Cardiac muscle cell (in vitro differentiated cells and primary cell): ENCODE measurements at places on chromosomes 3 and 15. TPM values are rescaled to one million over a fixed set of nuclear protein-coding genes. Genes with fewer than 3 reads are reported as not detected.

Gene CLDN16
- total RNA-seq = 0.18 TPM in 1 of 2 replicates, not detected in the other

Gene ADAMTS7
- 20.4 and 35.3 TPM in 2 replicates for total RNA-seq

Gene BNC1
- 4.5 and 4.7 TPM in 2 replicates for total RNA-seq

Gene MSL2
- 8.8 and 16.4 TPM in 2 replicates for total RNA-seq

Gene NT5DC2
- 214 and 233 TPM in 2 replicates for total RNA-seq

Gene CCR3
- not detected in 2 replicates for total RNA-seq

Gene TERC
- total RNA-seq = 7.1 and 45.9 TPM in 2 replicates

Gene C3orf49
- total RNA-seq = not detected in 2 replicates

Gene ATP2B2
- total RNA-seq = 0.63 and 0.77 TPM in 2 replicates

Gene CPNE9
- not detected in 2 replicates for total RNA-seq

Gene SLC9A9
- total RNA-seq = 1.1 and 1.5 TPM in 2 replicates

Gene CKMT1B
- total RNA-seq = 1.5 and 3.8 TPM in 2 replicates

Gene MESP2
- 0.32 and 2.4 TPM in 2 replicates for total RNA-seq

Gene SLC28A2
- not detected in 2 replicates for total RNA-seq

Gene ZCWPW2
- total RNA-seq = 0.09 and 0.70 TPM in 2 replicates

Gene GOLGA6L10
- total RNA-seq = 0.12 and 0.28 TPM in 2 replicates

Gene NOX5
- total RNA-seq = 0.12 and 0.25 TPM in 2 replicates

Gene GPR87
- total RNA-seq = not detected in 2 replicates

Gene ROBO1
- 56.4 and 171 TPM in 2 replicates for total RNA-seq

Gene ZNF860
- total RNA-seq = not detected in 2 replicates

Gene CCDC71
- 44.4 and 59.2 TPM in 2 replicates for total RNA-seq

Gene CLRN1
- not detected in 2 replicates for total RNA-seq

Gene AGBL1
- 0.04 and 0.06 TPM in 2 replicates for total RNA-seq

Gene C2CD4A
- total RNA-seq = not detected in 2 replicates

Gene LTK
- total RNA-seq = 2.6 and 3.7 TPM in 2 replicates

Gene ITIH3
- 0.06 TPM in 1 of 2 replicates, not detected in the other for total RNA-seq

Gene TNFSF10
- not detected in 2 replicates for total RNA-seq

Gene CACNA2D3
- total RNA-seq = 0.11 and 0.45 TPM in 2 replicates

Gene GHSR
- not detected in 2 replicates for total RNA-seq

Gene PAK6
- total RNA-seq = 9.7 and 18.7 TPM in 2 replicates

Gene GP5
- 0.83 and 0.95 TPM in 2 replicates for total RNA-seq

Gene FAM174B
- 9.3 and 16.3 TPM in 2 replicates for total RNA-seq

Gene SLCO3A1
- 25.2 and 35.5 TPM in 2 replicates for total RNA-seq

Gene OSTN
- total RNA-seq = 0.06 TPM in 1 of 2 replicates, not detected in the other

Gene DOCK3
- 0.42 and 1.3 TPM in 2 replicates for total RNA-seq

Gene MELTF
- 9.0 and 17.8 TPM in 2 replicates for total RNA-seq

Gene ZPLD1
- 0.18 and 0.60 TPM in 2 replicates for total RNA-seq

Gene AP3B2
- total RNA-seq = 3.0 TPM in 2 replicates

Gene STRA6
- total RNA-seq = 32.5 and 49.6 TPM in 2 replicates

Gene DNAH1
- 3.2 and 3.6 TPM in 2 replicates for total RNA-seq

Gene RBPMS2
- total RNA-seq = 18.4 and 35.4 TPM in 2 replicates

Gene ECE2
- not detected in 2 replicates for total RNA-seq

Gene IRAK2
- total RNA-seq = 1.1 and 2.1 TPM in 2 replicates

Gene ANKUB1
- not detected in 2 replicates for total RNA-seq
